ENCODE measurements at places on chromosomes 6 and 20.

- DNase-seq, result no peak
Observed at GRCh38 chr6:161410736-161411135, 136.9 kb upstream of the AGPAT4 start.

- DNase-seq, result no peak
Observed at GRCh38 chr6:162819284-162819683, 91.5 kb downstream of the PACRG start.

DNA sequence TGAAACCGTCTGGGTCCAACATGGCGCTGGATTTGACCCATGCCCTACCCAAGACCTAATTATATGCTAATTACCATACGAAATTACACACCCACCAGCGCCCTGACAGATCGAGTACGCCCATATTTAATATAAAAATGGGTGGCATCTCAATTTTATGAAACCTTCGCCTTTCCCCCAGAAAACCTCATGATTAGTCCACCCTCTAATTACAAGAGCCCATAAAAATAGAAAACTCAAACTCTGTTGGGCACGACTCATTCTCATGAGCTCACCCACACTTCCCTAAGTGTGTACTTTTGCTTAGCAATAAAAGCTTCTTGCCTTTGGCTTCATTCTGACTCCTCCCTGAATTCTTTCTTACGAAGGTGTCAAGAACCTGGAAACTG is 136.4 kb downstream of the OR2B2 start:
- no peak for DNase-seq

- DNase-seq, result no peak
Observed at GRCh38 chr6:145656128-145656527, 79.2 kb downstream of the EPM2A start.

GRCh38 chr20:1971893-1972586 is 21.8 kb downstream of the PDYN start:
- no peak for DNase-seq

- no peak for DNase-seq
Observed at GRCh38 chr6:24064106-24064505, 61.9 kb upstream of the NRSN1 start.

DNA sequence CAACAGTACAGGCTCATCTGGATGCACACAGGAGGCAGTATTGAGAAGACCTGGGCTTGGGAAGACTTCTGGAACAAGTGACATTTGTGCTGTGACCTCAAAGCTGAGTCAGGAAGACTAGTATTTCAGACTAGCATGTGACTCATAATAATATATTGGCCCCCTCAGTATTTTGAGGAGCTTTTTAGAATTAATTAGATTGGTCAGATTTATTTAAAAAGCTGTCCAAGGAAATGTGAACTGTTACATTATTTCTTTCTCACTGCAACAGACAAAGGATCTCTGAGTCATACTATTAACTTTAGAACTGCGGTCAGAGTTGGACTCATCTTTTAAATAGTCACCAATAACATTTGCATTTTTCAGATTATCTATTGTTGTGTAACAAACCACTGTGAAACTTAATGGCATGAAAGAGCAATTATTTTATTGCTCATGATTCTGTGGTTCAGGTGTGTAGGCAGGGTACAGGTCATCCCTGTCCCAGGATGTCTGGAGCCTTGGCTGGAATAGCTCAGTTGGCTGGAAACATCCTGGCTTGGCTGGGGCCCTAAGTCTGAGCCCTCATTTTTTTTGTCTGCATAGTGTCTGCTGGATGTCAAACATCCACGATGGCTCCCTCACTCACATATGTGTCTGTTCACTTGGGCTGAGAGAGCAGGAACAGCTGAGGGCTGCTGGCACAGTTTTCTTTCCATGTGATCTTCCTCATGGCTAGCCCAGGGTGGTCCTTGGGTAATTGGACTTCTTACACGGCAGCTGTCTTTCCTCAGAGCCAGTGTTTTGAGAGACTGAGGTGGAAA is 46.9 kb downstream of the MAP3K4 start:
- peak; percentile 97 for DNase-seq

GRCh38 chr20:1671891-1672669 is 14.5 kb upstream of the SIRPG start:
- DNase-seq, result no peak

DNA sequence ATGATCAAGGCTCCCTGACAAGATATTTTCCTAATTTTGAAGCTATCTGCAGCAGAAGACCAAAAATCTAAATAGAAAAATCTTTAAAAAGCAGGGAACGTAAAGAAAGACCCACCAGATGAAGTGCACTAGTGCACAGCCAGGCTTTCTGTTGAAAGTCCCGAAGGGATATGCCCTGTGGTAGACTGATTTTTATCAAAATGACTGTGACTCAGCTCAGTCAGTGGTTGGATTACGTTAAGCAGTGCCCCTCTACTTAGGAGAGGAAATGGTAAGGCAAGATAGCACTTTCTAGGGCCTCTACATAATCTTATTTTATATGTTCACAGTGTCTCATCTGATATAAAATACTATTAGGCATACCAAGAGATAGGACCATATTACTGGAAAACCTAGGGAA is 123.4 kb upstream of the RAB32 start:
- no peak for DNase-seq

DNA sequence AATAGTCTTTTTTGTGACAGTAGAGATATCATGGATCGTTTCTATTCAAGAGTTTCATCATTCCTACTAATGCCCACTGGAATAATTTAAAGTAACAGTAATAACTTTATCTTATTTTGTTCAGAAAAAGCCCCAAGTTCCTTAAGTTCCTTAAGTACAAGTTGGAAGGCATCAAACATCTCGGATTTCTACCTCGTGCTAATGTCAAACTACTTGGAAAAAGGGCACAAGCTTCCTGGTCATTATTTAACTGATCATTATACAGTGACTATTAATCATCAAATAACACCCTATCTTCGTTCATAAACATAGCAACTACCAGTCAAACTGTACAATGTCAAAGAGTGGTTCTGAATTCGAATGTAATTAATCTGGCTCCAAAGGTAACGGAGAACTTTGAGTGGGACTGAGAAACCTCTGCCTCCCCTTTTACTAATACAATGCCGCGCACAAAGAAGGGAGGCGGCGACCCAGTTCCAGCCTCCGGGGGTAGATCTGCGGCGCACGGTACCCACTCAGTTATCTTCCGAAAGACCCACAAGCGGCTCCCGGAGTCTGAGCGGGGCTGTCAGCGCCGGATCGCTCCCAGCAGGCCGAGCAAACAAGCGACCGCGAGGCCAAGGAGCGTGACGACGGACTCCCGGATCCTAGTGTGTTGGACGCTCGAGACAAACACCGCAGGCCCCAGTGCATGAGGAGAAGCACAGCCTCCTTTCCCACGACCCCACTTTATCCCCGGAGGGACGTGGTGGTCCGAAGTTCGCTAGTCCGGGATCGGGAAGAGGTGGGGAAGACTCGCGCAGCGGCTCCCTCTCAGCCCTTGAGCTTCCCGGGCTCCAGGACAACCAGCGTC is 716 bp downstream of the SHPRH start:
- DNase-seq, result no peak

GRCh38 chr6:90062667-90063066 is 168.4 kb downstream of the GJA10 start:
- DNase-seq, result no peak

DNA sequence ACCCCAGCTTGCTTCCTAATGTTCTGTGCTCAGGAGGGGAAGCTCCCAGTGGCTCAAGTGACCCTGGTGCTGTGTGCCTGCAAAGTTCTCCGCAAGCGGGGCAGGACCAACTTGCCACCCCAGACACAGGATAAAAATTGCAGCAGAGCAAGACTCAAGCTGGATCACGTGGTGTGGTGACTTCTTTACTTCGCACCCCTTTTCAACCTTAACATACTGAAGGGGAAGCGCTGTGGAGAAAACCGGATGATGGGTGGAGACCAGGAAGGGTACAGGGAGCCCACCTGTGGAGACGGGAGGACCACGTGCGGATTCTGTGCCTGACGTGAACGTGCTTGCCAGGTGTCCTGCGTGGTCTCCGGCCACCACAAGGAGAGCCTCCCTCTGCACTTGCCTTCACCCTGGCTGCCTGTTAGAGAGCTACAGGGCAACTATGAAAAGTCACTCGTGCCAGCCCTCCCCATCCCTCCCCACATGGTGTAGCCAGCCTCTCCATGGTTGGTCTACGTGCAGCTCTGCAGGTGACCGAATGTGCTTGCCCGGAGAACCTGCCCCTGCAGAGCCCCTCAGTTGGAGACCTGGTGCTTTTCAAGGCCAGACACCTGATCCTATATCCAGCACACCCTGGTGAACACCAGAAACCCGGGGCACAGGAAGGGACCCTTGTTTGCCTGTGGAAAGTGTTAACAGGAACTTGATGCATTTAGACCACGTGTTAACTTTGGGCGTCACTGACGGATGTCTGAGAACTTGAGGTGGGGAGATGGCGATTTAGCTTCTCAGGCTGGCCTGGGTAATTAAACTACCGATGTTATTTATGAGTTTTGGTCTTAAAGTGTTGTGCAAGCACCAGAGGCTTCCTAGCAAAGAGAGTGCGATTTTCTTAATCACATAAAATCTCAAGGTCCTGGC is 23.9 kb upstream of the DACT2 start:
- DNase-seq, result no peak

DNA sequence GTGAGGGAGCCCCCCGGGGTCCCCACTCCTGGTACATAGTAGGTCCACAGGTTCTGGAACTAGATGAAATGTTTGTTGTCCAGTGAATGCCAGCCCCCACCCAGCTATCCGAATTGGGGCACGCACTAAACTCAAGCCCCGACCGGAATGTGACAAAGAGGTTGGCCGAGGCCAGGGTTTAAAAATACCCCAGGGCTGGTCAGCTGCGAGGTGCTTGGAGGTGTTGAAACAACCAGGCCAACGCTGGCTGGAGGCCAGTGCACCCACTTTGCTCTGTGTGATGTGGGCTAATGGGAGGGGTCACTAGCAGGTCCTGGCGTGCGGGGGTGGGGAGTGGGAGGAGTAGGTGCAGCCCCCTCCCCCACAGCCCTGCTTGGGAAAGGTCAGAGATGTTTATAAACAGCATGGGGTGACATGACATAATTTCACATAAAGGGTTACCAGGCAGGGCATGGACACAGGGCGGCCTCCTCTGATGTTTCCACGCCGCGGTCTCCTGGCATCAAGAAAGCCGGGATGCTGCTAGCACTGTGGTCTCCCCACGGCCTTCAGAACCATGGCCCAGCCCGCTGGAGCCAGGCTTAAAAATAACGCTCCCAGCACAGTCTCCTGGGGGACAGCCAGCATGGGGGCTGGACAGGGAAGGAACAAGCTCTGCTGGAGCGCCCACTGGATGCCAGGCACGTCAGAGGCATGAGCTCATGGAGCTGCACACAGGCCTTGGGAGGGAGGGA is 111.2 kb upstream of the PTPN1 start:
- DNase-seq, result no peak

GRCh38 chr6:109922851-109923250 is 55.3 kb upstream of the GPR6 start:
- DNase-seq, result no peak

DNA sequence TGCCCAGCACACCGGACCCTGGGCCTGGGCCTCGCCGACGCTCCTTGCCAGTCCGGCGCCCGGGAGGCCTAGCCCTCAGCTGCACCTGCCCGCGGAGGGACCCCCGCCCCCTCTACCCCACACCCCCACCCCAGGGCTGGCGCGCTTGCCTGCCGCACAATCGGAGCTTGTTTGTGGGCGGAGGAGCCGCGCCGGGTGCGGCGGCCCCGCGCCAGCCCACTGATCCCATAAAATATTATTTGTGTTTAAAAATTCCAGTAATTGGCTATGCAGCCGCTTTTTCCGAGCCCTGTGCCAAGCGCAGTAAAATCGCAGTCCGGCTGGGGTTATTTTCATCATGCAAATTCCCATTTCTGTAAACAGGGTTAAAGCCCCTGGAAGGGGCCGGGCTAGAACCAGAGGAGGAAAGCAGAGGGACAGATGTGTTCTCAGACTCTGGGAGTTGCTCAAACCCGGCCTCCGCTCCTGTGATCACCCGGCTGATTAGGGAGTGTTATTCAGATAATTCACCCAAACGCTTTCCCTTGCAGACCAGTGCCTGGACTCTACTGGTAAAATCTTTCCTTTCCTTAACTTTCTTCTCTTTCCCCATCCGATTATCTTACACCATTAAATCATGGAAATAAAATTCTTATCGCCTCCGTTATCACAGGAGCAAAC is 93.1 kb downstream of the NCR2 start:
- no peak for DNase-seq

DNA sequence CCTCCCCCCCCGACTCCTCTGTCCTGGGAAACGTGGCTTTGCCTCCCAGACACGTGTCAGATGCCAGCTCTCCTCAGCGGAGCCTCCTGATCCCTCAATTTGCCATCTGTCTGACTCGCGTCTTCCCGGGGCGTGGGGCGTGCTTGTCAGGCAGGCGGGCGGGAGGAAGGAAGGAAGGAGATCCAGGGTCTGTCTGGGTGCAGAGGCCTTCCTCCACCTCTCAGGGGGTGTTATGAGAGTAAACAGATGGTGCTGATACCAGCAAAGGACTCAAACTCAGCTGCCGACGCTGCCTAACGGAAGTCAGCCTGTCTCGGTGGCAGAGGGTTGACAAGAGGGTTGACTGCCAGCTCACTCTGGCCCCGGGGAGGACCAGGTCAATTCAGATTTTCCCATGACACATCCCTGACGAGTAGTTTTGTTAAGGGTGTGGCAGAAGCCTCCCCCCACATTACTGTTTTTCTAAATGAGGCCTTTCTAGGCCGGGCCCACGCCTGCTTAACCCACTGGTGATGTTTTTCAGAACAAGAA is 17.0 kb downstream of the UQCC2 start:
- DNase-seq, result no peak

- DNase-seq, result no peak
Observed at GRCh38 chr6:37407948-37408347, 25.1 kb upstream of the CMTR1 start.

- DNase-seq, result no peak
Observed at GRCh38 chr6:149231778-149232177, 85.7 kb upstream of the TAB2 start.

- no peak for DNase-seq
Observed at GRCh38 chr6:39268721-39269120, 39.4 kb upstream of the KCNK5 start.

DNA sequence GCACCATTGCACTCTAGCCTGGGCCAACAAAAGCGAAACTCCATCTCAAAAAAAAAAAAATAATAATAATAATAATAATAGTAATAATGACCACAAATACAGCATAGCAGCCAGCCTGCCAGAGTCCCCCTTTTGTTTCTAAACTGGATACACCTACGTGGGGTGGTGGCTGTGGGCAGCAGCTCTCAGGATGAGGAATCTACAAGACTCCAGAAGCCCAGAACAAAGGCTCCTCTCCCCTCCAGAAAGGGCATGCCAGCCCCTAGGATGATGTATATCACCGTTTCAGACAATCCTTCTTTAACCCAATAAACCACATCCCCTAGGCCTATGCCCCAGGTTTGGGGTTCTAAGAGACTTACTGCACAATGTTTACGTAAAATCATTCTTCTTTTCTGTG is 155.9 kb downstream of the QRSL1 start:
- no peak for DNase-seq

- no peak for DNase-seq
Observed at GRCh38 chr20:1469306-1469905, 2.8 kb upstream of the NSFL1C start.

DNA sequence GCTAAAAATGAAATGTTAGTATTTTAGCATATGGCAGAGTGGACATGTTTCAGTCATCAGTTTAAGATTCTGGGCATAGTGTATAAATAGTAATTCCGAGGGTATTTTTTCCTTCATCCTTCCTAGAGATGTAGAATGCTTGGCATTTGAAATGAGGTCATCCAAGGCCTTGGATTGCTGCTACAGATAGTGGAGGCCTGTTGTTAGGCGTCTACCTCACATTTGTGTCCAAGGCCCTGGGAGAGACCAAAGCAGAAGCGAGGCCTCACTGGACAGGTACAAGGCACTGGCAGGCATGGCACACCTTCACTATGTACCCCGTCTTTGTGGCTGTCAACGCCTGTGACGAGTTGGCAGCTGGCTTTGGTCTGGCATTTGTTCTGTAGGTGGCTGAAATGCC is 58.0 kb downstream of the DTD1 start:
- no peak for DNase-seq

- peak; percentile 85 for DNase-seq
Observed at GRCh38 chr6:53862662-53863462, 68.1 kb downstream of the LRRC1 start.

Data from astrocyte of the cerebellum (primary cell).